ENCODE measurements at places on chromosomes 1 and 21.

GRCh38 chr1:118958937-118959631 is 29.1 kb downstream of the TBX15 start:
- DNase-seq, result no peak

- no peak for DNase-seq
Measured at GRCh38 chr1:69121723-69122122, 446.0 kb upstream of the LRRC7 start.

DNA sequence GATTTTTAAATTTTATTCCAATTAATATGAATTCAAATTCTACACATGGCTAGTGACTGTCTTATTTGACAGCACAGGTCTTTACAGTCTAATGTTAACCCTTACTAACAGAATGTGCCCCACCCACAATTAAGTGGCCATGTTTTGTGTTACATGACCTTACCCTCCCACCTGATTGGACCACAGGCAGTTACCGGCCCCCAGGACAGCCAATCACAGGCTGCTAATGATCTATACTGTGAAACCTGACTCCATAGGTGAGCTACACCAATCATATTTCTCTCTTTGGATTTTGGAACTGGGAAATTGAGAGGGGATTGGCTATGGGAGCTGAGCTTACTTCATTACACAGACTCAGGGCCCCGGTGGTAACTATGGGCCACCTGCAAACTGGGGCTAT is 27.5 kb downstream of the ZP4 start:
- DNase-seq, result no peak

GRCh38 chr1:8796812-8797211 is 20.6 kb downstream of the RERE start:
- DNase-seq, result no peak

DNA sequence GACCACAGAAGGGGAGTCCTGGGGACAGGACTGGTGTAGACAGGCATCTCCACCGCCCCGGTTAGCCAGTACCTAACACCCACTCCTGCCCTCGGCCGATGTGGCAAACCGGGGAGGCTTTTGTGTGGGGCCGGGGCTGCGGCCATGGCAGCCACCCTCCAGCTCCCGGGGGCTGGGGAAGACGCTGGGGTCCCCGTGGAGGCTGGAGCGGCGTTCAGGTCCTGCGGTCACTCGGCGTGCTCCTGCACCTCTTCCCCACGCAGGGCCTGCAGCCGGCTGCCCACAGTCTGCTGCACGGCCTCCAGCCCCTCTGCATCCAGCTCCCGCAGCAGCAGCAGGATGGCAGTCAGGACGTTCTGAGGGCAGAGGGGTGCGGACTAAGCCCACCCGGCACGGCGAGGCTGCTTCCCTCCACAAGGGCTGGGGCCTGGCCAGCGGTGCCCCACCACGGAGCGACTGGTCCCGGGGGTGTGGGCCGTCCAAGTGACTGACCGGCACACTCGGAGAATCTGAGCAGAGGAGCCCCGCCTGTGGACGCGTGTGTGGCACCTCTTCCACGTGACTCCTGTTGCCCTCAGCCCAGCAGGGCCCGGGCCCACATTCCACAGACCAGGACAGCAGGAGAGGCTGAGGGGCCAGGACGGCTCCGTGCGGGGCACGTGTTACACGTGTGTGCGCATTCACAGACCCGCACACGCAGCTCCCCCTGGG is 9.1 kb downstream of the CFAP410 start:
- no peak for DNase-seq

- DNase-seq, result no peak
Measured at GRCh38 chr1:40313329-40313957, 3.6 kb downstream of the COL9A2 start.

GRCh38 chr1:40185951-40186864 is 25.0 kb downstream of the RLF start:
- peak; percentile 45 for DNase-seq

DNA sequence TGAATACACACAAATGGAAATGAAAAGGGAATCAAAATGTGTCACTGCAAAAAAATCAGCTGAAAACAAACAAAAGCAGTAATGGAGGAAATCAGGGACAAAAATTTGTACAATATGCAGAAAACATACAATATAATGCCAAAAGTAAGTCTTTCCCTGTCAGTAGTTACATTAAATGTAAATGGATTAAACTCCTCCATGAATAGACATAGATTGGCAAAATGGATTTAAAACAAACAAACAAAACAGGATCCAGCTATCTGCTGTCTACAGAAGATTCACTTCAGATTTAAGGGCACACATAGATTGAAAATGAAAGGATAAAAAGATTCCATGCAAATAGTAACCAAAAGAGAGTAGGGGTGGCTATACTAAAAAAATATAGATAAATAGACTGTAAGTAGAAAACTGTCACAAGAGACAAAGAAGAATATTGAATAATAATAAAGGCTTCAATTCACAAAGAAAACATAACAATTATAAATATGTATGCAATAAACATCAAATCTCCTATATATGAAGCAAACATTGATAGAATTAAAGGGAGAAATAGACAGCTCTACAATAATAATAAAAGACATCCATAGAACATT is 42.2 kb upstream of the ERO1B start:
- DNase-seq, result no peak

GRCh38 chr21:38819719-38820159 is 14.0 kb downstream of the ETS2 start:
- DNase-seq, result no peak

DNA sequence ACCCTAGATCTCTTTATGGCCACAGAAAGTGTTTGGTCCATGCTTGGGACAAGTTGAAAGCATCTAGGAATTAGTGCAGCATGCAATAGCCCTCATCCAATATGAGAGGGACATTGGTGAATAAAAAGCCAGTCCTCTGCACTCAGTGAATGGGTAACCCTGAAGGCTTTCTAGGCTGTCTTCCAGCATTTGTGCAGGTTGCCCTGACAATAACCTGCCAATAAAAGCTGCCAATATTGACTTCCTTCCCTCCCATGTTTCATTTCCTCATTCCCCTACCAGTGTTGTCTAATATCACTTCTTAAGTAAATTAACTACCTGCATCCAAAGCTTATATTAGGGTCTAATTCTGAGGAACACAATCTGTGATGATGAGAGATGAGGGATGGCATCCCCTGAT is 563.6 kb upstream of the NEGR1 start:
- DNase-seq, result no peak

DNA sequence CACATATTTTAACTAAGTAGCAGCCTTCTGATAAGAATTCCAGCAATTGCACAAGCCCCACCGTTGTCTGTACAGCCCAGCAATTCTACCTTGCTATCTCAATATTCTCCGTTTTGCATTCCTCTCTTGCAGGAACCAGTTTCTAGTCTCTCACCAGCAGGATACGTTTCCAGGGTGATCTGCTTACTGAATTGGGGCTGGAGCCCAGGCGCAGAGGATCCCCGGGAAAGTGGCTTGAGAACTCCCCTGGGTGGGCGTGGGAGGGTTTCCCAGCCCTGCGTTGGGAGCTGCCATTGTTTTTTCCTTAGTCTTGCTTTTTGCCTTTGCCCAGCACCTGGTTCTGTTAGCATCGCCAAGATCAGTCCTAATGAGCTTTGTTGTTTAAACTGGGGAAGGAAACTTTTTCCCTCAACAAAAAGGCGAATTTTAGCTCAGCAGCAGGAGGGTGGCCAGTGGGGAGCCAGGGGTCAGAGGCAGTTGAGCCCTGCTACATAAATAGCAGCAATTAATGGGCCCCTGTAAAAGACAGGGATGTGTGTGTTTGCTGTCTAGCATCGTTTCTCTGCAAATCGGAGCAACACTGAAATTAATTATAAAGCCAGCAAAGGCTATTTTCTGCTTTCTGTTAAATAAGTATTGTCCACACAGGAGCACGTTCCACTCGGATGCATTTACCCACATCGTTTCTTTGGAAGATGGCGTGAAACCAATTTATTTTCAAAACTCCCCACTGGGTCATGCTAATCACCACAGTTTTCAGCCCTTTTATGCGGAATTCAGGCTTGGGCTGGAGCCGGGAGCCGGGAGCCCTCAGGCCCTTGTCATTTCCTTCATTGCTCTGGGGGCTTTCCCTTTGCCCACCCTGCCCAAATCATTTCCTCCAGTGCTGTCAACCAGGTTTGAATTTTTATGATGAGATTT is 36.6 kb downstream of the HUNK start:
- DNase-seq, result no peak

- no peak for DNase-seq
Measured at GRCh38 chr1:53130598-53130877, 11.9 kb downstream of the SLC1A7 start.

- no peak for DNase-seq
Measured at GRCh38 chr1:13761883-13762282, 61.9 kb downstream of the PRDM2 start.

DNA sequence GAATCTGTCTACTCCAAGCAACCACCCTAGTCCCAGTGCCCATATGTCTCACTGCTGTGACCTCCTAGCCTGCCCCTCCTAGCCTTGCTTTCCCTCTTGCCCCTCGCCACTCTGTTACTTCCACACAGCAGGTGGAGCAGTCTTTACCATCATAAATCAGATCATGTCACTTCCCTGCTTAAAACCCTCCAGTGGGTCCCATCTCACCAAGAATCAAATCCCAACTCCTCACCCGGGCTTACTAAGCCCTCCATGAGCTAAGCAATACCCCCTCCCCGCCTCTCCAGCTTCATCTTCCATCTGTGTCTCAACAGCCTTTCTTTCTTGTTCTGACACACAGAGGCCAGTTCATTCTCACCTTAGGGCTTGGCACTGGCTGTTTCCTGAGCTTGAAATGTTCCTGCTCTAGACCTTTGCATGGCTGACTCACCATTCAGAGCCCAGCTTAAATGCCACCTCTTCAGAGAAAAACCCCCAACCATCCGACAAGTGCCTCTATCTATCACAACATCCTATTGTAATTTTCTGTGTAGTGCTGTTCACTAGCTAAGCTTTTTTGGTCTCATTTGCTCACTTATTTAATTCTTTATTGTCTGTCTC is 22.3 kb downstream of the KNCN start:
- DNase-seq, result no peak

DNA sequence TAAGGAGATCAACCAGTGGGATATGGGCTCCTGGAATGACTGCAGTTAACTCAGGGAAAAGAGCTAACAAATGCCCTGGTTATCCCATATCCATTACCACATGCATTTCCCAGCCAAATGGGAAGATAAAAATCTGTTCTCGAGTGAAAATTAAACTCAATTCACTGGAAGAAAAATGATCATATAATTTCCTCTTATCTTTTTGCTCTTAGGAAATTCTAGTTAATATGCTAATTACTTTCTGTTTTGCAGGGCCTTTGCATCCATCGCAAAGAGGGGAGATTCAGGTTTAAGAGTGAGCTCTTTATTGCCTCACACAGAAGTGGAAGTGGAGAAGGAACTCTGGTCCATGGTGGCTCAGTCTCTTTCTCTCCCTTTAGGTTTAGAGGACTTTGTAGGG is 3.9 kb upstream of the IL24 start:
- DNase-seq, result no peak

- no peak for DNase-seq
Measured at GRCh38 chr21:36169470-36170128, 13.0 kb downstream of the DOP1B start.

DNA sequence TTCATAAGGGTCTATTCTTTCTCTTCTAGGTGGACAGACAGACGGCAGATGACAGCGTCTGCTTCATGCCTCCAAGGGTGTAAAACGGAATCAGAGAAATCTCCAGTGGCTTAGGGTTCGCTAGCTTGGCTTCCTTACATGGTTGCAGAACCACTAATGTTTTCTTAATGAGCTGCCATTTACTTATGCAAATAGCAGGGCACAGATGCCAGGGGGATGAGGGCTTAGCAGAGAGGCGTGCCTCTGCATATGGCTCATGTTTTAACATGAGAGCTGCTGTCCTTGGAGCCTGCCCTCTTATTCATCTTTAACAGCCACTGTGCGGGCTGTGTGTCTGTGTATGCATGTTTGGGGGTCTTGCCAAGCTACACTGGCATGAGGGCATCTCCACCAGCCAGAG is 119.6 kb downstream of the IER5 start:
- no peak for DNase-seq

DNA sequence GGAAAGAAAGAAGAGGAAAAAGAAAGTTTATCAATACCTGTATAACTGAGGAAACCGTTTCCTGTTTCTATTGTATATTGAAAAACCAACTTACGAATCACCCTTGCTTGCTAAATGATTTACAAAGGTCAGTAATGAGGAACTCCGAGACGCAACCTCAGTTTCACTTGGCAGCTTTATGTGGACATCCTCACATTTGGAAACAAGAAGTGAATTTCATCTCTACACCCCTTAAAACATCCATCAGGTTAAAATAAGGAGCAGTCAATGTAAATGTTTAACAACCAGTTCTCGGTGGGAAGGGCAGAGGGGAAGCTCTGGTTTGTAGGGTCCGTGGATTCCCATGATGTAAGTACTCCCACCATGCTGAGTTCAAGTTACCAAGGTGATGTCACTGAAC is 481.7 kb upstream of the RUNX1 start:
- no peak for DNase-seq

DNA sequence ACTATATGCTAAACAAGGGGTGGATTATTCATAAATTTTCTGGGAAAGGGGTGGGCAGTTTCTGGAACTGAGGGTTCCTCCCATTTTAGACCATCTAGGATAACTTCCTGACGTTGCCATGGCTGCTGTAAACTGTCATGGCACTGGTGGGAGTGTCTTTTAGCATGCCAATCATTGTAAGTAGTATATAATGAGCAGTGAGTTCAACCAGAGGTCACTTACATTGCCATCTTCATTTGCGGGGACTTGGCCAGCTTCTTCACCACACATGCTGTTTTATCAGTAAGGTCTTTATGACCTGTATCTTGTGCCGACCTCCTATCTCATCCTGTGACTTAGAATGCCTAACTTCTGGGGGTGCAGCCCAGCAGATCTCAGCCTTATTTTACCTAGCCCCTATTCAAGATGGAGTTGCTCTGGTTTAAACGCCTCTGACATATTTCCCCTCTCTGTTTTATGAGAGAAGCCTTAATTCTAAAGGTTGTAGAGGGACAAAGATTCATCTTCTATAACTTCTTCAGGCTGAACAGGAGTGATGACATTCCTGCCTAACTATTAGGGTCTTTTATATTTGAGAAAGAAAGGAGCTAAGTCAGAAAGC is 60.4 kb downstream of the DIP2A start:
- no peak for DNase-seq

GRCh38 chr21:15353546-15353945 is 288.7 kb upstream of the NRIP1 start:
- no peak for DNase-seq

- no peak for DNase-seq
Measured at GRCh38 chr1:36301220-36301619, 4.9 kb upstream of the SH3D21 start.

DNA sequence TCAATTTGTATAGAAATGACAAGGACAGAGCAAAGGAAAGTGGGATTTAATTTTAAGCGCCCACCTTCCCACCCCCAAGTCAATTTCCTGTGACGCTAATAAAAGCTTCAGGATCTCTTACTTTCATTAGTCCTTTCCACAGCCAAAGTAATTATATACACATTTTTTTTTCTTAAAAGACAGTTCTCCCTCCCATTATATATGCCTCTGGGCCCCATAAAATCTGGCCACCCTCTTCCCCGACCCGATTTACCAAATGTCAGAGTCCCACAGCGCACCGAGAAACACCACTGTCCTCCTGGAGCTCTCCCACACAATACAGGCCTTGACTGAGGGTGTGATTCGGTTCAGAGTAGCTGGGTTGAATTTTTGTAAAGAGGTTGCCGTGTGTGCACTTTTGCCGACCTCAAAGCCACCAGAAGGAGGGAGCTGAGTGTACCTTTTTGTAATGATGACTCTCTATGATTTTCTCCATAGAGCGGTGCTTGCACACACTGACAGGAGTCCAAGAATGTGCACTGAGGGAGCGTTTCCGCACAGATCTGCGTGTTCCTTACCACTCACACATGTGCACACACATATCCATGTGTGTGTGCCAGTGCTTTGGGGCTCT is 26.2 kb upstream of the IL10 start:
- DNase-seq, result no peak

- DNase-seq, result no peak
Measured at GRCh38 chr1:233656687-233657086, 42.8 kb downstream of the KCNK1 start.
